CD4-positive, alpha-beta memory T cell (primary cell): ENCODE measurements at places on chromosomes 2 and 18.

- DNase-seq: no peak
Observed at GRCh38 chr2:156852210-156852609, 405.3 kb upstream of the GALNT5 start.

GRCh38 chr18:80202264-80202998 is 44.9 kb downstream of the PARD6G start:
- DNase-seq: no peak

DNA sequence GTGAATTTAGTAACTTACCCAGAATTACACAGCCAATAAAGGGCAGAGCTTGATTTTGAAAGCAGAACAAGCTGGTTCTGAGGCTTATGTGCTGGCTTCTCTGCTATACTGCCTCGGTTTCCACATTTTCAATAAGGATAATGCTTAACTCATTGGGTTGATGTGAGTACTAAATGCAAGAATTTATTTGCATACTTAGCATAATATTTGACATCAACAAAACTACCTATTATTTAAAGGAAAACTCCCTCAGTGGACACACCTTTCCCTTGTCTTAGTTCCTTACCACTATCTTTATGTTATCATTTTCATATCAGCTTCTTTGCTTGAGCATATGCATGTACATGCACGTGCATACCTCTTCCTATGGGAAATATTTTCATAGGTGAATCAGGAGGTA is 3.0 kb upstream of the TGFA start:
- no peak for DNase-seq

DNA sequence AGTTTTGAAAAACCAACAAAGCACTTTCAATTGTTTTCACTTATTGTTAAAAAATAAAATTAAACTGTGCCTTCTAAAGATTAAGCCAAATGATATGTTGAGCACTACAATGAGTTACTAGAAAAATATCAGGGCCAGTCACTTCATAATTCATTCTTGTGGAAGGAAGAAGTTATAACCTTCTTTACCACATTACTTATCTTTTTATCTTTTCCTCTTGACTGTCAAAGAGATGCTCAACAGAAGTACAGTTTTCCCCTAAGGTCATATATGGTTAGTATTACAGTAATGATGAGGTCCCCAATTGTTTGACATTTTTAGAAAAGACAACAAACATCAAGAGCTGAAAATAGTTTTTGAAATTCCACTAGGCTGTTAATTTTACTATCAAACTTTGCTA is 9.4 kb downstream of the PELI1 start:
- DNase-seq: no peak

DNA sequence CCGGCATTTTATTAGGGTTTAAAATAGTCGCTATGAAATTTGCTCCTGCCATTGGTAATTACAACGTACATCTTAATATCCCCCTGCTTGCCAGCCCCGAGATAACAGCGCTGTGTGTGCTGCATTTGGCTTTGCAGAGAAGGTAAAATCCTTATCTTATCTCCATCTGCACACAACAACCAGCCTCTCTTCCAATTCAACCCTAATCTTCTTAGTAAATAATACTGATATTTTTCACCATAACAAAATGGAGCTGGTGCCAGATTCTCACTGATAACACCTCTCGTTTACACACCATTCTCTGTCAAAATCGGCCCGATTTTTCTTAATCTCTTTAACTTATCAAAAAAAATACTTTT is 61.4 kb upstream of the SIX3 start:
- no peak for DNase-seq

DNA sequence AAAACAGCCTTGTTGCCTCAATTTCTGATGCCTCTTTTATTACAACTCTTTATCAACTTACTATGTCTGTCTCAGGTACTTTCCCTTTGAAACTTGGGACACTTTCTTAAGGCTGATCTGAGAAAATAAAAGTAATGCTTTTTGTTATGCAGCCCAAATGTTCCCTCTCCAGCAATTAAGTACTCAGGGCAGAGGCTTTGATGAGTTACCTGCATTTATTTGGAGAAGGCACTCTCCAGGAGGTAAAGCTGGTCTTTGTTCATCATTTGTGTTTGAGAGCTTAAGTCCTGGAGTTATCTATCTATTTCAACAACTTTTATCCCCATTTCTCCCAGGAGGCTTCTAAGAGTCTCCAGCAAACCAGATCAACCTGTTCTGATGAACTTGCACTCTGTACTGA is 259.2 kb downstream of the ASXL3 start:
- DNase-seq: no peak

- no peak for DNase-seq
Observed at GRCh38 chr18:44887227-44887631, 206.5 kb downstream of the SETBP1 start.

DNA sequence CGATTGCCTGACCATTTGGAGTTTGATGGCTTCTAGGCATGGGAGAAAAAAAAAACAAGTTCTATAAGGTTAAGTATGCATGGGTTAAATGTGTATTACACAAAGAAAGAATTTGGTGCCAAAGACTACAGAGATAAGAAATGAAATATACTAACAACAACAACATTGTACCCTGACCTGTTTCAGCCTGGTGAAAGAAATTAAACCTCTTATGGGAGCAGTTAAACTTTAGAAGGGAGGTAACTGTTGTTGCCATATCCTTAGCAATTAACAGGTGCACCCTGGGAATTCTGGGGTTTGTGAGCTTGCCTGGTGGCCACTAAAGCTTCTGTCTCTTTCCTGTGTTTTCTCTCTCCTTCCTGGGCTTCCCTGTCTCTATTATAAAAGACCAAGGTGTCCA is 6.5 kb upstream of the IFIH1 start:
- no peak for DNase-seq

GRCh38 chr2:216215658-216216390 is 106.7 kb downstream of the XRCC5 start:
- no peak for DNase-seq

DNA sequence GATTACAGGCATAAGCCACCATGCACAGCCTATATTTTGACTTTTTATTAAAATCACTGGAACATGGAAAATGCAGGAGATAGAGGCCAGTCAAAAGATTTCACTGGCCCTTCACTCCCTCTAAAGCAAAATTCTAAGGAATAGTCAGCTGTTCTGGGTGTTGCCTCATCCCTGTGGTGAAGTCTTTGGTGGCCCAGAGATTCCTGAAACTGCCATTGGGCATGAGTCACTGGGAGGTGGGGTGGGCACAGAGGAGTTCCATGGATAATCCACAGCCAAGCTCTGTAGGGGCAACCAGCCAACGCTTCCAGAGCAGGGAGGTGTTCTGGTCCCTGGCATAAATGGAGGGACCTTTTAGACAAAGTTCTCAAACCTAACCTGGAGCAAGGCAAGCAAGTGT is 89.7 kb upstream of the TTC39C start:
- no peak for DNase-seq

GRCh38 chr2:229009816-229010215 is 261.3 kb downstream of the PID1 start:
- DNase-seq: no peak

DNA sequence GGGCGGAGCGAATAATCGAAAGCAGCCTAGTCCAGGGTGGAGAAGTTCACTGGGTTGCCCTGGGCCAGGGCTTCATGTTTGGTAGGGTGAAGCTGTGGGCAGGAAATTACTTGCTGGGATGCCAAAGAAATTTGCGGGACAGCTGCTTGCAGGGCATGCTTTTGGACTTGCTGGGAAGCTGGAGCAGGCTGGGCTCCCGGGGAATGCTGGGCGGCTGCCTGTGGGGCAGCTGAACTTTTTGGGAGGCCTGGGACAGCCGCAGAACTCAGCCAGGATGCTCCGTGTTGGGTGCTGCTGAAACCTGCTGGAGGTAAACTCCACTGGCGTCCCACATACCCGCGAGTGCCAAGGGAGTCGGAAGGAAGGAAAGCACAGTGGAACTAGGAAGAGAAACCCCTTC is 31.9 kb downstream of the ASB1 start:
- no peak for DNase-seq

DNA sequence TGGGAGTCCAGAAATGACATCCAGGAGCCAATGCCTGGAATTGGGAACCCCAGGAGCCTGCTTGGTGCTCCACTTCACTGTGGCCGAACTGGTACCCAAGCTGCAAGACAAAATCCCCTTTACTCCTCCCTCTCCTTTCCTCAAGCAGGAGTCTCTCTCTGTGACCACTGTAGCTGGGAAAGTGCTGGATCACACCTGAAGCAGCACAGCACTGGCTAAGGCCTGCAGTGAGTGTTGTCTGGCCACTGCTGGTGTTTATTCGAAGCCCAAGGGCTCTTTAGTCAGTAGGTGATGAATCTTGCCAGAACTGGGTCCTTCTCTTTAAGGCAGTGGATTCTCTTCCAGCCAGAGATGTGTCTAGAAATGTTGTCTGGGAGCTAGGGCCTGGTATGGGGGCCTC is 26.4 kb downstream of the STPG4 start:
- DNase-seq: no peak

- no peak for DNase-seq
Observed at GRCh38 chr2:26640331-26640745, 828 bp downstream of the CIB4 start.

DNA sequence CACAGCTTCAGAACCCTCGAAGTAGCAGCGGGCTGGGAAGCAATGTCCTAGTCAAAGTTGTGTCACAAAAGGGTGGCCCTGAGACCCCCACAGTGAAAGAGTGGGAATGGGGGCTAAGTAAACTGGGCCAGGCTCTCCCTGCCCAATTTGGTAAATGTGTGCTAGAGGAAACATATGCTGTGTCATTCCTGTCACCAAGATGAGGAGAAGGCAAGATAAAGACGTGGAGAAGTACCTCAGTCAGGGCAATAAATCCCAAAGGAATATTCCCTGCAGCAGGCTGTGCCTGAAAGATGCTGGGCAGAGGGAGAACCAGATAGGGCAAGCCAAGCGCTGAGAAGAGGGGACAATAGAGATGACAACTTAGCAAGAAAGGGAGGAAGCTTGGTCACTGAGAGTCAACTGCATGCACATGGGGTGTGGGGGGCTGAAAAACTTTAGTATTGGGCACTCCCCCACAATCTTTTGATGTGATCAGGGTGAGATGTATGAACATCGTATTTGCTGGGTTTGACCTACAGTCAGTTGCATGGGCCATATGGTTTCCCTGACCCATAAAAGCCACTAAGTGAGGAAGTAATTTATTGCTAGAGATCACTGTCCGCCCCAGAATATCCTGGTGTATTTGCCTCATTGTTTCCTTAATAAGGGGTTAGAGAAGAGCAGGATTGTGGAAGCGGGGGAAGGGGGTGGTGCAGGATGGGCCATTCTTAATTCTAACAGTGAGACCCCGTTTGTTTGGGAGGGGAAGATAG is 49.9 kb upstream of the CXCR4 start:
- no peak for DNase-seq

DNA sequence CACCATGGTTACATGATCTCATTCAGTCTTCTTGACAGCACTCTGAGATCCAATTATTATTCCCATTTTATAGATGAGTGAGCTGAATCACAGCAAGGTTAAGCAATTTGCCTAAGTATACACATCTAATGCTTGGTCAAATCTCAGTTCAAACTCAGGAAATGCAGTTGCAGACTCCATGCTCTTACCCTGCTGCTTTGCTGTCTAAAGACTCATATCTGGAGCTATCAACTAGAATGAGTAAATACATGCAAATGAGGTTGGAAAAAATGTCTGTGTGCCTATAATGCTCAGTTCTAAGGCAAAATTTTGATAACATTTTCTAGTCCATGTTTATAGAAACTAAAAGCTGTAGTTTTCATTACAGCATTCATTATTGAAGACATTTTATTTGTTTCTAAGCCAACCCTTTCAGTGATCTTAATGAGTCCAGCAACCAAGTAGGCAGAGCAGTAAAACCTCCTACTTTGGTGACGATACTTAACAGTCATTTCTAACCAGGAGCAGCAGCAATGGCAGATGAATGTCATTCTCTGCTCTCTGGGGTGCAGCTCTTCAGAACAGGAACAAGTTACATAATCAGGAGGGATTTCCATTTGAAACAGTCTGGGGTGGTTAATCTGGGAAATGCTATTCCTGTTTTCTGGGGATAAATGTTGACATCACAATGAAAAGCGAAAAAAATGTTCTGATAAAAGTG is 396.8 kb upstream of the UBE2E3 start:
- DNase-seq: no peak
